ENCODE measurements at places on chromosomes 1 and 21.

DNA sequence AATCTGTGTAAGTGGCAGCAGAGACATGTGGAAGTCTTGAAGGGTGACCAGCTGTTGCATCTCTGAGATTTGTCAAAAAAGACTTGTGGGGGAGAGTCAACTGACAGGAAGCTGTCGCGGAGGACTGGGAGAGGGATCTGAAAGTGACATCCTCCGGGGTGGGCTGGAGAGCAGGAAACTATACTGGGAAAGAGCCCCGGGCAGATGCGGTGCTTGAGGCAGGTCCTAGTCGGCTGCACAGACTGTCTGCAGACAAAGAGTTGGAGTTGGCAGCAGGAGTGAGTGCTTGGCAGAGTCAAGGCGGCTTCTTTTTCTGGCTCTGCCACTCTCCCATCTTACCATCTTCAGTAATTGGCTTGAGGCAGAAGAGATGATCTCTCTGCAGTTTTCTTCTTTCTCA lies 294.0 kb upstream of the C1orf87 start:
- DNase-seq: no peak

GRCh38 chr1:118116909-118117308 lies 68.1 kb downstream of the SPAG17 start:
- DNase-seq: no peak

DNA sequence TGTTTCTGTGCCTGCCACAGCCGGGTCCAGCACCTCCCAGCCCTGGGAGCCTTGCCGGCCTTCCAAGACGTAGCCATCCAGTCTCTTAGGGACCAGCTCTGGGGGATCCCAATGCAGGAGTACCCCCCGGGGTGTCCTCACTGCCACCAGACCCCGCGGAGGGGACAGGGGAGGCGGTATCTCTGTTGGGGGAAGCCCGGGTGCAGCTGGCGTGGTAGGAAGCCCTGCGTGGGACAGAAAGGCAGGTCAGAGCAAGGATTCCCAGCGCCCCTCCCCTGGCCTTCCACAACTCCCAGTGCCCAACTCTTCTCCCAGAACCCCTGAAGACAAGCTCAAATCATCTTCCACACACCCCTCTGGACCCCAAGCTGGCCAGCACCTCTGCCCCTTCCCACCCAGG lies 4.9 kb upstream of the TAGLN2 start:
- no peak for DNase-seq

GRCh38 chr1:165891111-165891860 lies 63.9 kb downstream of the UCK2 start:
- no peak for DNase-seq

DNA sequence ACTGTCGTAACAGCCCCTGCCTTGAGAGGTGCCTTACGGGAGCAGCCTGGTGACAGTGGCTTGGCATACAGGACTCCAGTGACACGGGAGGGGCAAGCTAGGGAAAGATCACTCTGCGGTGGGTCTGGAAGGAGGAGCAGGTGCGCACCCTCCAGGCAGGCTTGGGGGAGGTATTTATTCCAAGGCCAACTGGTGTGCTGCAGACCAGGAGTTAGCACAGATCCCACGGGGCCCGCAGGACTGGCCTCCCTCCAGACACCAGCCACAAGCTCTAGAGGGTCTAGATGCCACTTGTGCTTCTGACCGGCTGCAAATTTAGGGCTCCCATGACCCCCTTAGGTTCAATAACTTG lies 22.1 kb downstream of the PSEN2 start:
- DNase-seq: no peak
